ENCODE measurements at places on chromosomes 5 and 9.

GRCh38 chr5:45385321-45386058 lies 310.7 kb downstream of the HCN1 start:
- H3K36me3 ChIP-seq: no peaks in the 10 kb centered on the region
- H3K27ac ChIP-seq: peak overlapping the region; percentile 13
- H3K27me3 ChIP-seq: no peaks in the 10 kb centered on the region

GRCh38 chr5:123813264-123813663 lies 301.3 kb downstream of the CSNK1G3 start:
- H3K27me3 ChIP-seq: no peaks in the 10 kb centered on the region
- peaks cover 4% of the 10 kb centered on the region for H3K4me1 ChIP-seq
- H3K36me3 ChIP-seq: no peaks in the 10 kb centered on the region
- H3K4me3 ChIP-seq: no peak overlapping the region

- no peaks in the 10 kb centered on the region for H3K27me3 ChIP-seq
- no peak overlapping the region for H3K4me3 ChIP-seq
- H3K27ac ChIP-seq: no peak overlapping the region
- no peak for DNase-seq
- H3K36me3 ChIP-seq: no peaks in the 10 kb centered on the region
Measured at GRCh38 chr9:8382777-8383527, 583.4 kb upstream of the DMAC1 start.

DNA sequence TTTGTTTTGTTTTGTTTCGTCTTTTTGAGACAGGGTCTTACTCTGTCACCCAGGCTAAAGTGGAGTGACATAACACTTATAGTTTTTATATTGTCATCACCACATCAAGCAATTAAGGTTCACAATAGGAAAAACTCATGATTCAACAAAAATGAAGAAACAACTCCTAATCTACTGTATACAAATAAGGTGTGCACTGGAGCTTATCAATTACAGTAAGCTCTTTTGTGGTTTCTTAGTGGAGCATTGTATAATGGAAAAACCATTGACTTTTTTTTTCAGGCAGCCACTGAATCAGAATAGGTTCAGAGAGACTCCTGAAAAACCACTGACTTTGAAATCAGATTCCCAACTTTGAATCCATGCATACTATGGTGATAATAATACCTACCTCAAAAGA lies 10.8 kb upstream of the PLIN2 start:
- H3K4me3 ChIP-seq: no peak overlapping the region
- no peaks in the 10 kb centered on the region for H3K27me3 ChIP-seq
- no peak overlapping the region for H3K27ac ChIP-seq
- DNase-seq: no peak

GRCh38 chr5:57324861-57325260 lies 151.0 kb downstream of the GPBP1 start:
- H3K36me3 ChIP-seq: no peaks in the 10 kb centered on the region
- H3K4me1 ChIP-seq: no peaks in the 10 kb centered on the region
- H3K27me3 ChIP-seq: no peaks in the 10 kb centered on the region

DNA sequence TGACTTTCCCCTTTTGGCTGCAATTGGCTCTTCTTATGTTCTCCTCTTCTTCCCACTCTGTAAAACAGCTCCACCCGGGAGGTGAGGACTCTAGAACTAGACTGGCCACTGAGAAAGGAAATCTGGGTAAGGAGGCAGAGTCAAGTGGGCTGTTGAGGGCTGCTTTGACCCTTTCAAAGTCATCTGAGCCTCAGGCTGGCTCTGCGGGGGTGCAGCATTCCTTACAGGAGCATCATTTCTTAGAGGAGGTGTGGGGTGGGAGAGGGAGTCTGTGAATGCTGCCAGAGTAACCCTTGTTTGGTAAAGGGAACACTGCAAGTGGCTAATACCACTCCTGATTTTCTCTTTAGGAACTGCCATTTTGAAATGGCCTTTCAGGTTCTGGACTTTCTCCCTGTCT lies 377.7 kb upstream of the SMARCA2 start:
- H3K36me3 ChIP-seq: no peaks in the 10 kb centered on the region
- no peak overlapping the region for H3K27ac ChIP-seq
- no peak for DNase-seq
- no peak overlapping the region for H3K4me3 ChIP-seq
- no peaks in the 10 kb centered on the region for H3K27me3 ChIP-seq
- H3K4me1 ChIP-seq: no peaks in the 10 kb centered on the region

- no peaks in the 10 kb centered on the region for H3K36me3 ChIP-seq
- H3K4me3 ChIP-seq: no peak overlapping the region
Measured at GRCh38 chr5:2776337-2777302, 25.1 kb upstream of the IRX2 start.

GRCh38 chr5:132841305-132841704 lies 10.9 kb upstream of the SHROOM1 start:
- no peak overlapping the region for H3K4me3 ChIP-seq
- DNase-seq: peak; percentile 71
- H3K4me1 ChIP-seq: peaks cover 1% of the 10 kb centered on the region
- H3K36me3 ChIP-seq: no peaks in the 10 kb centered on the region
- H3K27me3 ChIP-seq: no peaks in the 10 kb centered on the region
- no peak overlapping the region for H3K27ac ChIP-seq

- no peak overlapping the region for H3K27ac ChIP-seq
- no peaks in the 10 kb centered on the region for H3K36me3 ChIP-seq
- H3K27me3 ChIP-seq: no peaks in the 10 kb centered on the region
- H3K4me3 ChIP-seq: no peak overlapping the region
- H3K4me1 ChIP-seq: no peaks in the 10 kb centered on the region
- DNase-seq: no peak
Measured at GRCh38 chr5:81524015-81524414, 130.1 kb upstream of the ACOT12 start.

- H3K27me3 ChIP-seq: peaks cover 93% of the 10 kb centered on the region
- H3K27ac ChIP-seq: no peak overlapping the region
- H3K36me3 ChIP-seq: no peaks in the 10 kb centered on the region
- peak; percentile 45 for DNase-seq
- H3K4me1 ChIP-seq: peaks cover 37% of the 10 kb centered on the region
Measured at GRCh38 chr5:123088031-123088805, 823 bp upstream of the PRDM6 start.

DNA sequence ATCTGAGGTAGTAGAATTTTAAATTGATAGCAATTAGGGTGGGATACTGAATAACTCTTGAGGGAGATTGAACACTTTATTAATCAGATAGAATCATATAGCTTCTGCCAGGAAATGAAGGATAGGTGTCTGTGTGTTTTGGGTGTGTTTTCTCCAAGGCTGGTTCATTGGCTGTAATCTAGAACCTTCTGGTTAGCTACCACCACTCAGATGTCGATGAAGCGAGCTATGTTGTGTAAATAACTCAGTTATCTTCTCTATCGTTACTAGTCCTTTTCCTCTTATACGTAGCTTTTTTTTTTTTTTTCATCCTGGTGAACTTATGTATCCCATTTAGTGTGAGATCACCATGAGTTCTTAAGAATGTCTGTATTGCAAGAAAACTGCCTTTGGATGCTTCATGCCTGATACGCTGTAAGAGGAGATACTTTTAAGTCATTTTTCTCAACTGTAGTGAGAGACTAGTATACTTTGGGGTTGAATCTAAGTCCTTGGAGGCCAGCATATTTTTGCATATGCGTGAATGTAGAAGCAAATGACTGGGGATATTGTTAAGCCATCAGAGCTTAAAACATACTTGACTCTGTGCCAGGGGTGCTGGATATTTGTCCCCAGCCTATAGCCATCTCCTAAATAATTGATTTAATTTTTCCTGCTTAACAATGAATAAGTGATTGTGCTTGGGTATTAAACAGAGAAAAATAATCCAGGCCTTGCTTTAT lies 2.1 kb downstream of the TNFAIP8 start:
- H3K4me3 ChIP-seq: no peak overlapping the region
- H3K36me3 ChIP-seq: no peaks in the 10 kb centered on the region
- peaks cover 16% of the 10 kb centered on the region for H3K4me1 ChIP-seq
- DNase-seq: no peak

DNA sequence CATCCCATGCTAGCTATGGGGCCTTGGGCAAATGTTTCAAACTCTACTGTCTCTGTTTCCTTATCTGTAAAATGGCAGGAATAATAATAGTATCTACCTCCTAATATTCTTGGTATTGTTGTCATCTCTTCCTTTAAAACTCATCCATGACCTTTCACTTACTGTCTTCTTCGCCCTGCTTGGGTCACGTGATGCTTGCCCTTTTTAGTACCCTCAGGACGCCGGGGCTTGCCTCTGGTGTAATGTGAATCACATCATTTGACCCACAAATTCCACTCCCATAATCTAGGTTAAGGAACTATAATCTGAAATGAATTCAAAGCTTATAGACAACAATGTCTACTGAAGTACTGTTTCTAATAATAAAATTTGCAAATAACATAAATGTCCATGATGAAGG lies 162.7 kb downstream of the DRD1 start:
- no peak overlapping the region for H3K27ac ChIP-seq
- no peaks in the 10 kb centered on the region for H3K36me3 ChIP-seq
- no peaks in the 10 kb centered on the region for H3K4me1 ChIP-seq
- DNase-seq: no peak
- H3K27me3 ChIP-seq: no peaks in the 10 kb centered on the region

DNA sequence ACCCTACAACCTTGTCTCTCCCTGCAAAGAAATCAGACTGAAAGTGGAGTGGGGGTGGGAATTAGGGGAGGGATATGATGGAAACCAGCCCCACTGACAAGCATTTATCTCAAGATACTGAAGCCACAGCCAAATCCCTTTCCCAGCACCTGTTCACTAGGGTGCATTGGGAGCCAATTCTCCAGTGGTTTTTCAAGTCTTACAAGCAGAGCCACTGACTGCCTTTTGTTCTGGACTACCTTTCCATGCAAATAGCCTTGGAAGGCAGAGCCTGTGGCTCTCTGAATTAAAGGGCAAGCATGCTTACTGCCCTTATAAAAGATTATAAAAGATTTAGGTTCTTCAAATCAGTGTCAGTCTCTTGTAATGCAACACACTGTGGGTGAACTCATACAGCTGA lies 8.8 kb upstream of the GGTA1 start:
- H3K27ac ChIP-seq: no peak overlapping the region
- H3K36me3 ChIP-seq: no peaks in the 10 kb centered on the region
- H3K4me1 ChIP-seq: no peaks in the 10 kb centered on the region
- H3K27me3 ChIP-seq: peaks cover 16% of the 10 kb centered on the region
- no peak overlapping the region for H3K4me3 ChIP-seq
- no peak for DNase-seq

DNA sequence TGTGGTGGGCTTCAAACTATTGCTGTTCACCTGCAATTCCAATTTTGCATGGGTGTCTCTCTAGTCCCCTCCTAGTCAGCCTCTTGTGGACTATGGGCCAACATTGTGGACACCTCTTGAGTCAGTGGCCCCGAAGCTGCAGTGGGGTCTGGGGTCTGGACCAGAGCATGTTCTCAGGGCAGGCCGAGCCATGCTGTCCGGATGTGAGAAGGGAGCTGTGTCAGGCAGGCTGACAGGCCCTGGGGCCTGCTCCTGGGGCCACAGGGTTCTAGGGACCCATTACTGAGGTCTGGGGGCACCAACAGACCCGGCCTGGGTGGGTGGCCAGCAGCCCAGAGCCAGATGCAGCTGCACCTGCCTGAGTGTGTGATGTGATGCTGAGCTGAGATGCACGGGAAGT lies 16.5 kb upstream of the IRX4 start:
- H3K27ac ChIP-seq: no peak overlapping the region
- no peak for DNase-seq
- H3K27me3 ChIP-seq: peaks cover 34% of the 10 kb centered on the region
- no peaks in the 10 kb centered on the region for H3K4me1 ChIP-seq
- H3K4me3 ChIP-seq: no peak overlapping the region
- no peaks in the 10 kb centered on the region for H3K36me3 ChIP-seq

DNA sequence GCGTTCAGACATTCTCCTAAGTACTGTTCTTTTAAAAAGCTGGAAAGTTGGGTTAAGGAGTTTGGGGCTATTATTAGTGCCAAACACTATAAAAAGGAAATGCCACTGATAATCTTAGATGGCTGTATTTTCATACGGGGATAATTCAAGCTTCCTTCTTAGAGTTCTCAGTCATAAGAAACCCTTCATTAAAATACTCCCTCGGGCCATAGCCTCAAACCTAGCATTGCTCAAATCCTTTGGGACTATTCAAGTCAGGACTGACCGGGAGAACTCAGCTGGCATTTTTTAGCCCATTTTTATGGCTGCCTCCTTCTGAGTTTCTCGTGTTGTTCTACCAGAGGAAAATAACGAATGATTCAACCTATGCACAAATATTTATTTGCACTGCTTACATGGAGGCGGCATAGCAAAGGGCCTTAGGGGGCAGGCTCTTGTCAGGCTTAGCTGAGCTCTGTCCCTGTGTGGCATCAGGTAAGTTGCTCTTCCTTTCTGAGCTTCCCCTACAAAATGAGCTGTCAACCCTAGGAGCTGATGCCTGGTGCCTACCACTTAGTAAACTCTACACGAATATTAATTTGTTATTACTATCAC lies 33.5 kb upstream of the ADAM19 start:
- no peaks in the 10 kb centered on the region for H3K27me3 ChIP-seq
- DNase-seq: no peak
- no peak overlapping the region for H3K27ac ChIP-seq
- no peak overlapping the region for H3K4me3 ChIP-seq
- no peaks in the 10 kb centered on the region for H3K36me3 ChIP-seq

GRCh38 chr5:64595031-64595855 lies 89.4 kb downstream of the RGS7BP start:
- H3K27me3 ChIP-seq: peaks cover 31% of the 10 kb centered on the region
- H3K36me3 ChIP-seq: no peaks in the 10 kb centered on the region
- H3K4me3 ChIP-seq: no peak overlapping the region

- H3K4me1 ChIP-seq: peaks cover 36% of the 10 kb centered on the region
- no peak for DNase-seq
- H3K4me3 ChIP-seq: no peak overlapping the region
- no peaks in the 10 kb centered on the region for H3K27me3 ChIP-seq
- H3K36me3 ChIP-seq: no peaks in the 10 kb centered on the region
- peak overlapping the region; percentile 84 for H3K27ac ChIP-seq
Measured at GRCh38 chr5:38467353-38468040, 88.9 kb downstream of the LIFR start.

GRCh38 chr9:16959391-16959790 lies 88.9 kb upstream of the BNC2 start:
- no peak overlapping the region for H3K4me3 ChIP-seq
- no peak for DNase-seq
- H3K27ac ChIP-seq: no peak overlapping the region
- peaks cover 3% of the 10 kb centered on the region for H3K4me1 ChIP-seq
- H3K36me3 ChIP-seq: no peaks in the 10 kb centered on the region

- H3K27ac ChIP-seq: no peak overlapping the region
- H3K36me3 ChIP-seq: no peaks in the 10 kb centered on the region
- peaks cover 6% of the 10 kb centered on the region for H3K27me3 ChIP-seq
- no peak overlapping the region for H3K4me3 ChIP-seq
- no peak for DNase-seq
Measured at GRCh38 chr9:83196946-83197345, 134.0 kb upstream of the RASEF start.

- H3K36me3 ChIP-seq: peaks cover 92% of the 10 kb centered on the region
- H3K27me3 ChIP-seq: no peaks in the 10 kb centered on the region
- no peak overlapping the region for H3K4me3 ChIP-seq
- DNase-seq: no peak
- peaks cover 4% of the 10 kb centered on the region for H3K4me1 ChIP-seq
Measured at GRCh38 chr5:6372251-6373080, 5.9 kb downstream of the MED10 start.

DNA sequence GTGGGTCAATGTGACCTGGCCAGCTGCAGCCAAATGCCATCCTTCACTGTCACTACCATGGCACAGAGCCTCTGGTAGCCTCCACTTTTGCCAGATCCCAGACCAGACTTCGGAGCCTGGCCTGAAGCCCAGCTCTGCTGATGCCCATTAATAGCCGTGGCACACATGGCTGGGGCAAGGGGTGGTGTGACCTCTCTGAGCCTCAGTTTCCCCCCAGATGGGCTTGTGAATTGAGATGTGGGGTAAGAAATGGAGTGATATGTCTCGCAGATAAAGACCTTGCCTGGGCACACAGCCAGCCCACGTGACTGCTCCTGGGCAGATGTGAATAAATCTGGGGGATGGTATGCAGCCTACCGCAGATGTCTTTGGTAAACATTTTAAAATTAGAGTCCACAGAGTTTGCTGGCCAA lies 13.9 kb downstream of the SUSD3 start:
- no peaks in the 10 kb centered on the region for H3K27me3 ChIP-seq
- no peaks in the 10 kb centered on the region for H3K4me1 ChIP-seq
